ENCODE measurements at places on chromosomes 16 and 17.

- no peak for DNase-seq
Observed at GRCh38 chr16:55778757-55779156, 54.1 kb downstream of the CES1 start.

GRCh38 chr17:34370997-34371395 lies 8.0 kb upstream of the CCL1 start:
- DNase-seq = no peak

DNA sequence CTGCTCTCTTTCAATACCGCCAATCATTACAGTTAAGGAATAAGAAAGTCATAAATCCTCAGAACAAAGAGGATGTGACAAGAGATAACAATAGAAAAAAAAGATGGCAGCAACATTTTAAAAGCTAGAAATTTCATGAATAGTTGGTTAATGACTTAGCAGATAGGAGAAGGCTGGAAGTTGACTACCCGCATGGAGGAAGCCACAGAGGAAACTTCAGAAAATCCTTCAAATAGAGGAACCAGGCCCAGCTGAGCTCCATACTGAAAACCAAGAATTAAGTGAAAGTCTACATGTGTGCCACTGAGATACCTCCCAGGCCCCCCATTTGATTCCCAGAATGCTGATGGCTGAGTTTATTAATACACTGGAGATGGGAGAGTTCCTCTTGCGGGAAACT lies 109.3 kb downstream of the GSG1L start:
- no peak for DNase-seq

DNA sequence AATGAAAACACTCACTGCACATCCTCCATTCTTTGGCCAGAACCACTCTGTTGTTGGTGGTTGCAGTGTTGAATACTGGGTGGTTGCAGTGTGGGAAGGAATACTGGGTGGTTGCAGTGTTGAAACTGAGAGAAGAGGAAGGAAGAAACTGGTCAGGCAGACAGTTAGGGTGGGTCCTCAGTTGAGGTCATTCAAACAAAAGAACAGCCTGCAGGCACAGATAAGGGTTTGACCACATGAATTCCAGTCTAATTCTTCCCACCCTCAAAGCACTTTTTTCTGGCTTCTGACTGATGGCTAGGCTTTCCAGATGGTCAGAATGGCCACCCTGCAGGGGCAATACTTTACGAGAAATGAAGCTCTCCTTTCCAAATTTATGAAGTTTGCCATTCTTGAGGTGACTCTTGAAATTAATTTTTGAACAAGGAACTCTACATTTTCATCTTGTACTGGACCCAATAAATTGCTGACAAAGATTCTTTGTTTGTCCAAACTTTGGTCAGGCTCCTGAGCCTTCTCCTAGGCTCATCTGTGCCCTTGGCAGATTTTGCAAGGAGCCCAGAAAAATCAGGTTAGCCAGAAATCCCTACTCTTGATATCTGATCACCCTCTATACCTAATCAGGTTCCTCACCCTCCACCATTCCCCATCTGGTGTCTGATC lies 596.6 kb upstream of the CDH5 start:
- DNase-seq = no peak

GRCh38 chr17:61205401-61205800 lies 194.2 kb upstream of the TBX2 start:
- no peak for DNase-seq

DNA sequence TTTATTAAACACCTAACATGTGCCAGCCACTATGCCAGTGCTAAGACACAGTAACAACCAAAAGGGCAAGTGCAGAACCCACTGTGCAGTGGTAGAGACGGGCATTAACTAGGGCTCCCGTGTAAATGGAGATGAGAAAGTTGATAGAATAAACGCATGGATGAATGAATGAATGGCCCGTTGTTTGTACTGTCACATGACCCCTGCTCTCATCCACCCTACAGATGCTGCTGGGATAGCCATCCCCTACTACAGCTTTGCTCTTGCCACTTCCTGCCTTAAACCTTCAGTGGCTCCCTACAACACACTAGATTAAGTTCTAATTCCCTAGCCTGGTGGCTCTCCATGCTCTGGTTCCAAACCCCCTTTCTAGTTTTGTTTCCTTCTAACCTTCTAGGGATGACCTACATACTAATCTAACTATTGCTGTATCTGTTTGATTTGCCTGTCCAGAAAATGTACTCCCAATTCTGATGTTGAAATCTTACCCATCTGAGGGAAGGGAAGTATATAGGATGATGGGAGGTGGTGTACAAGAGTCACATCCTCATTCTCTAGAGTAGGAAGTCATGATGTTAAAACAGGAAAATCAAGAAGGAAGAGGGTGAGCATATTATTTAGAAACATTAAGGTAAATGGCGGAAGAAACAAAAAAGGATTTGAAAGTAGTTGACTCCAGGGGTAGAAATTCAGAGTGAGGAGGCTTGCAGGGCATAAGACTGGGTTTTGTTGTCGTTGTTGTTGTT lies 11.4 kb upstream of the TNRC6C start:
- DNase-seq = no peak

GRCh38 chr17:43907425-43907981 lies at the start of gene MPP2:
MPP2 (minus strand) TSS chr17:43907536; CDS start chr17:43904460, 3,076 bp downstream.
- peak; percentile 26 for DNase-seq

DNA sequence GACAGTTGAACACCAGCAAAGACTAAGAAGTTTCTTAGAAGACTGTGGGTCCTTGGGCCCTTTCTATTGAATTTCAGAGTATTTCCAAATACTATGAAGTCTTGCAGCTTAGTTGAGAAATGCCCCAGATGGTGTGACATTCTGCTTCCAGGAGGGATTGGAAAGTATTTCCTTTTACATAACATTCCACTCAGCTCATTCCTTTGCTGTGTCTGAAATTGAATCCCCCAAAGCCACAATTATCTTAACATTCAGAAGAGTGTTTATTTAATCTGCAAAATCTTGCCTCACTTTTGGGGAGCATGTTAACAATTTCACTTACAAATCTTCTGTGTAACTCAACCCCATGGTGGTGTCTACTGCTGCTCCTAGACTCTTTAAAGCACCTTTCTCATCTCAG lies 307.7 kb downstream of the WWOX start:
- DNase-seq = no peak

DNA sequence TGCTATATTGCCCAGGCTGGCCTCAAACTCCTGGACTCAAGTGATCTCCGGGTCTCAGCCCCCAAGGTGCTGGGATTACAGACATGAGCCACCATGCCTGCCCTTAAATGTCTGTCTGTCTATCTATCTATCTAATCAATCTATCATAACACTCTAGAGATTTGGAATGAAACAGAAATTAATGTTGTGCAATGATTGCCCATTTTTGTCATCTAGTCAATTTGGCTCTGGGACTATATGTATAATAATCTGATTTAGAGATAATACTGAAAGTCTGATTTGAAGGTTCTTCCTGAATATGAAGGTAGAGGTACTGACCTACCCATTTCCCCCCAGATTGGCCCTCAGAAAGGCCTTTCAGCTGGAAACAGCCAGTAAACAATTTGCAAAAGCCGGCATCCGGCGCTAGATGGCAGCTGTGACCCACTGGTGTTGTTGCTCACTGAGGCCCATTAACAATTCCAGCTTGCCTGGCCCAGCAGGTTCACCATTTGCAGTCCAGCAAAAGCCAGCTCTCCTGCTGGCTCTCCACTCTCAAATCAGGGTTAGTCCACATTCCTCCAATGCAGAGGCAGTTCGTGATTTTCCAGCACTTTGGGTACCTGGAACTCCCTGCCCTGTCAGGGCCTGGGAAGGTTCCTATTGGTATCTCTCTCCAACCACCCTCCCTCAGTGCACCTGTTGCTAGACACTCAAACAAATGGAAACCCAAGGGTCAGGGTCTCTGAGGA lies 22.9 kb upstream of the C16orf87 start:
- DNase-seq = peak; percentile 36

DNA sequence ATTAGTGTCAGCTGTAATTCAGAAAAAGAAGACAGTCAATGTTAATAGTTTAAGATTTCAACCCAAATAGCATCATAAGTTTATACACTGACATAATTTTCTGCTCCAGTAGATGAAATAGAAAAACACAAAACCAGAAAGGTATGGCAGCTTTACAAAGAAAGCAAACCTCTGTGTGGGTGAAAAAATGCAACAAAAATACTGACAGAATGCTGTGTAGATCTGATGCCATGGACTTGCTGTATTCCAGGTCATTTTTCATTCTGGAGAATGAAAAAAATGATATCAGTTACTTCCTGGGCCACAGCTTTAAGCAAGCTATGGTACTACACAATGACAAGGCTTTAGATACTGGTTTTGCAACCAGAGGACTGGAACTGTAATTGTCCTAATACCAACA lies 116.0 kb downstream of the MAP2K4 start:
- no peak for DNase-seq
